ENCODE measurements at places on chromosomes 6 and 20.

DNA sequence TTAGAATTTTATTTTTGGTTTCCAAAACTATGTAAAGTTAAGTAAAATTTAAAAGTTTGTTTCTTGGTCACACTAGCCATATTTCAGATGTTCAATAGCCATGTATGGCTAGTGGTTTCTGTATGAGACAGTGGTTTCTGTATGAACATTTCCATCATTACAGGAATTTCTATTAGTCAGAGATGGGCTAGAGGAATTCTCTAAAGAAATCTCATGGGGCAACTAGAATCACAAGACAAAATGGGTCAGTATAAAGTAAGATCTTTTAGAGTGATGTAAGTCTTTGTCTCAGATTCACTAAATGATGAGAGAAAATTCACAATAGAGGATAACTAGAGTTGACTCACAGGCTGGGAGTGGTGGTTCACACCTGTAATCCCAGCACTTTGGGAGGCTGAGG is 149.0 kb downstream of the FUT9 start:
- DNase-seq, result no peak
- no peaks in the 10 kb centered on the region for H3K36me3 ChIP-seq
- no peaks in the 10 kb centered on the region for H3K27me3 ChIP-seq

- no peak overlapping the region for H3K27ac ChIP-seq
- no peak for DNase-seq
- H3K36me3 ChIP-seq, result no peaks in the 10 kb centered on the region
- no peaks in the 10 kb centered on the region for H3K27me3 ChIP-seq
Observed at GRCh38 chr20:8903655-8904605, 165.0 kb upstream of the PLCB4 start.

- peaks cover 10% of the 10 kb centered on the region for H3K4me1 ChIP-seq
- no peak overlapping the region for H3K27ac ChIP-seq
- no peak for DNase-seq
- H3K27me3 ChIP-seq, result no peaks in the 10 kb centered on the region
- no peak overlapping the region for H3K4me3 ChIP-seq
Observed at GRCh38 chr6:142954844-142955243, 9.9 kb upstream of the HIVEP2 start.

DNA sequence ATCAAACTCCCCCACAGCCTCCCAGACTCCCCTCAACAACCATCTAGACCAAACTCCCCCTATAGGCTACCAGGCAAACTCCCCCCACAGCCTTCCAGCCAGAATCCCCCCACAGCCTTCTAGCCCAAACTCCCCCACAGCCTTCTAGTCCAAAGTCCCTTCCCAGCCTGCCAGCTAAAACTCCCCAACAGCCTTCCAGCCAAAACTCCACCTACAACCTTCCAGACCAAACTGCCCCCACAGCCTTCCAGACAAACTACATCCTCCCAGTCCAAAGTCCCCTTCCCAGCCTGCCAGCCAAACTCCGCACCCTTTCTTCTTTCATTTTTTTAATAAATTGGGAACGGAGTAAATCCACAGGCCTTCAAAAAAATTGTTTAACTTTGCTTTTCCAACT is 37.4 kb upstream of the SYNDIG1 start:
- H3K36me3 ChIP-seq, result no peaks in the 10 kb centered on the region
- no peak overlapping the region for H3K27ac ChIP-seq
- H3K4me1 ChIP-seq, result no peaks in the 10 kb centered on the region
- H3K4me3 ChIP-seq, result no peak overlapping the region
- no peak for DNase-seq
- H3K27me3 ChIP-seq, result no peaks in the 10 kb centered on the region

- H3K4me3 ChIP-seq, result peak overlapping the region; percentile 10
- H3K27ac ChIP-seq, result no peak overlapping the region
- no peaks in the 10 kb centered on the region for H3K4me1 ChIP-seq
- no peaks in the 10 kb centered on the region for H3K27me3 ChIP-seq
Observed at GRCh38 chr6:170279977-170280688, 10.7 kb downstream of the DLL1 start.

- DNase-seq, result no peak
- H3K4me1 ChIP-seq, result no peaks in the 10 kb centered on the region
- H3K27me3 ChIP-seq, result no peaks in the 10 kb centered on the region
- H3K36me3 ChIP-seq, result no peaks in the 10 kb centered on the region
Observed at GRCh38 chr20:61037498-61037897, 214.6 kb upstream of the CDH4 start.
